ENCODE measurements at places on chromosomes 6 and 20. TPM values are rescaled to one million over a fixed set of nuclear protein-coding genes. Genes with fewer than 3 reads are reported as not detected.

The CTAGE9 gene
- total RNA-seq, result not detected

The NR2E1 gene
- total RNA-seq, result not detected

The THBS2 gene
- not detected for total RNA-seq

The BPIFA1 gene
- not detected for total RNA-seq

The TCFL5 gene
- total RNA-seq, result 3.7 TPM

The SASH1 gene
- 0.78 TPM for total RNA-seq

The SPINT3 gene
- not detected for total RNA-seq

The TNF gene
- 125 TPM for total RNA-seq

The SRSF12 gene
- not detected for total RNA-seq

The ENPP3 gene
- 0.35 TPM for total RNA-seq

The COX7A2 gene
- total RNA-seq, result 159 TPM

The SPAG4 gene
- total RNA-seq, result 0.35 TPM

The LEMD2 gene
- total RNA-seq, result 124 TPM

The ZNF184 gene
- total RNA-seq, result 12.3 TPM

The MRPS18A gene
- total RNA-seq, result 28.7 TPM

The GNAS-AS1 gene
- total RNA-seq, result 2.0 TPM

The CHRNA4 gene
- not detected for total RNA-seq

The TUBB2B gene
- 1.6 TPM for total RNA-seq

The TBXT gene
- not detected for total RNA-seq

The RAB22A gene
- total RNA-seq, result 17.3 TPM

The VWA7 gene
- 0.53 TPM for total RNA-seq

The LY6G6D gene
- not detected for total RNA-seq

The AKAP7 gene
- 11.5 TPM for total RNA-seq

The TTBK1 gene
- total RNA-seq, result not detected

The PSORS1C1 gene
- not detected for total RNA-seq

The ROMO1 gene
- 45.6 TPM for total RNA-seq

The ANKRD6 gene
- total RNA-seq, result 3.8 TPM

The PDE7B gene
- total RNA-seq, result 15.5 TPM

The TULP1 gene
- not detected for total RNA-seq

The SLC13A3 gene
- total RNA-seq, result 0.48 TPM

The MYB gene
- 14.2 TPM for total RNA-seq

The PPIL6 gene
- total RNA-seq, result 0.22 TPM

The ENPP1 gene
- total RNA-seq, result not detected

The FAM217A gene
- not detected for total RNA-seq

The WFDC5 gene
- total RNA-seq, result not detected

The PREX1 gene
- 143 TPM for total RNA-seq

The GJA1 gene
- total RNA-seq, result not detected

The TNXB gene
- total RNA-seq, result 17.2 TPM

The HLA-DOA gene
- 5.5 TPM for total RNA-seq

The CLPSL1 gene
- not detected for total RNA-seq

The NKX2-4 gene
- total RNA-seq, result not detected

The CDSN gene
- total RNA-seq, result not detected

The VSTM2L gene
- not detected for total RNA-seq

The NT5E gene
- 2.7 TPM for total RNA-seq

The CTCFL gene
- not detected for total RNA-seq

The RIPOR3 gene
- total RNA-seq, result not detected

The HLA-DMB gene
- total RNA-seq, result 82.5 TPM

The PRKN gene
- total RNA-seq, result 8.7 TPM

The IL17A gene
- total RNA-seq, result not detected

Data from naive thymus-derived CD4-positive, alpha-beta T cell (primary cell).